Amygdala (tissue), 56 donors: ENCODE measurements at places on chromosomes 6 and 20.

GRCh38 chr20:59165891-59166709, 2.5 kb downstream of the ZNF831 start:
- no peak for DNase-seq

DNA sequence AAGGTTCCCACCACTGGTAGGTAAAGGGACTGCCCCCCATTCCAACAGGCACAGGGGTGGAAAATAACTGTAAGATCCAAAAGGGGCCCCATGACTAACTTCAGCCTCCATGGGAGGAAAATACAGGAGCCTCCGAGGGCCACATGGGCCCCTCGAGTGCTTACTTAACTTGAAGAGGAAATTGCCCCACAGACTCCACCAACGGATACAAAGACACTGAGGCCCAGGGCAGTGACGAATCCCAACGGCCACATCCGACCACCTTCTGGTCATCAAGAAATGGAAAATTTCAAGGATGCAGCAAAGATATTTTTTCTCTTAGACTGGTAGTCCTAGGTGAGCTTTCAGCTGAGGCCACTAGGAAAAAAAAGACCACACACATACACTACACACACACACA, 116.0 kb upstream of the MRPS10 start:
- no peak for DNase-seq

- no peak for DNase-seq
Measured at GRCh38 chr6:106556368-106556960, 72.8 kb downstream of the RTN4IP1 start.

DNA sequence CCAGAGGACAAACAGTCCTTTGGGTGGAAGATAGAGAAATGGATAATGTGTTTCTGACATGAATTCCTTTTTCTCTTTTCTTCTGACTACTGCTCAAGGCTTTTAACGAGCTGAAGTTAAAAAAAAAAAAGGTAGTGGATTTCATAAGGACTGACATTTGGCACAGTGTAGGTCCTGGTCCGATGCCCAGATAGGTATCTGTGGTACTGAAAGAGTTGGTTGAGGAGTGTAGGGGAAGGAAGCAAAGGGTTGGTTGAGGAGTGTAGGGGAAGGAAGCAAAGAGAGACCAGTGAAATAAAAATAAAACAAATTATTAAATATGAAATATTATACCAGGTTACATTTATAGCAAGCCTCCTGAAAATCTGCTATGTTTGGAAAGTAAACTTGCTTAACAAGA, 11.8 kb downstream of the UTRN start:
- no peak for DNase-seq

DNA sequence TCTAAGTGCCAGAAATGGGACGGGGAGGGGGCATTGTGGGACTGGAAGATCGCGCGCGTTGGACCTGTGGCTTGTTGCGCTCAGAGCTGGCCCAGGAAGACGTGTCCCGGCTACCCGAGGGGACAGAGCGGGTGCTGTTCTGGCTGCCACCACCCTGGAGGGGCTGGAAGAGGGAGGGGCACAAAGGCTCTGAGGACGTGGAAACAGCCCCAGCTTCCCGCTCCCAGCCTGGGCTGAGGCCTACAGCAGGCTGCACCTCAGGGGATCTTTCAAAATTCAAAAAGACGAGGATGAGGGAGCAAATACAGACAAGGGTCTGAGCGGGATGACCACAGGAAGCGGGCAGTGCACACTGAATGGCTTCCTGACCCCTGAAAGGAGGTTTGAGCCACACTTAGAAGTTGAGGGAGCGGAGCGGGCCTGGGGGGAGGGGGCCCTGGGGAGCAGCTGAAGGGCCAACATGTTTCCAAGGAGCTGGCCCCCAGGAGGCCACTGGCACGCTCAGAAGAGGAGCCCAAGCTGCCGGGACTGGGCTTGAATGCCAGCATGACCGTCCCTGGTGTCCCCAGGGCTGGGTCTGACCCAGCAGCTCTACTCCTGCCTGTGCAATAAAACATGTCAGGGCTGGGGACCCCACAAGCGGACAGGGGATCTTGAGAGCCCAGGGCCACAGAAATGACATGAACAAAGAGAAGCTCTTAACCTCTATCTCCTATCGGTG, 1.3 kb downstream of the OXT start:
- DNase-seq, result no peak

DNA sequence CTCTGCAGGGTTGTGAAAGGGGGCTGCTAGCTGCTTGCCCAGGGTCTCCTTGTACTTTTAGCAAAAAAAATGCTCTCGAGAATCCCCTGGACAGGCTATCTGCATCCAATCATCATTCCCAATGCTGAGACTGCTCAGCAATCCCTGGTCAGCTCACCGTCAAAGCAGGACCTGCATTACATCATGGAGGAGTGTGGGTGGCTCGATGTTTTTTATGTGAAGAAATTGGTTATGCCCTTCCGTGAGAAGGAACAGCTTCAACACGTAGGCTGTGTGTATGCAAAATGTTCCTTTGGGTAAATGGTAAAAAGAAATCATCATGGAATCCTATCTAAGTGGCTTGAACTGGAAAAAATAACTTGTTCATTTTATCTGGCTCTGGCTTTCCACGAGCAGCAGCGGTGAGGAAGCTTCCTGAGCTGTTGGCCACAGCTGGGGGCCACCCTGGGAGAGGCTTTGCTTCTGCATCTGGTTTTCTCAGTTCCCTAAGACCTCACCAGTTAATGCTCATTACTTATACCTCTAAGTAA, 111.4 kb downstream of the FYN start:
- DNase-seq, result no peak

- DNase-seq, result no peak
Measured at GRCh38 chr6:13568970-13569369, 5.4 kb upstream of the SIRT5 start.

DNA sequence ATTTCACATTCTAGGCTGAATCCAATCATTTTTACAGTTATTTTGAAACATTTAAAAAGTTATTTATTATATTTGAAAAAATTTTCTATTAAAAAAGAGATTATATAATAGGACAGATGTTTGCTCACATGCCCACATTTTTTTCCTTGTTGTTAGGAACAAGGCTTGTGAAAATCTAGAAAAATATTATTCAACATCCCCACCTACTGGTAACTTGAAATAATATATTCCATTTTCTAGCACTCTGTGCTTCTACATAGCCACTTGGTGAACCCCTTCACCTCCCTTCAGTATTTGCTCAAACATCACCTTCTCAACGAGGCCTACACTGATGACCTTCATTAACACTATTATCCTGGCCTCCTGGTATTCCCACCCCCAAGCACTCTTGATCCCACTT, 18.3 kb upstream of the GPRC6A start:
- DNase-seq, result no peak

- no peak for DNase-seq
Measured at GRCh38 chr6:132973514-132973993, 159.2 kb downstream of the RPS12 start.

- no peak for DNase-seq
Measured at GRCh38 chr6:24566020-24566767, 71.4 kb downstream of the ALDH5A1 start.

DNA sequence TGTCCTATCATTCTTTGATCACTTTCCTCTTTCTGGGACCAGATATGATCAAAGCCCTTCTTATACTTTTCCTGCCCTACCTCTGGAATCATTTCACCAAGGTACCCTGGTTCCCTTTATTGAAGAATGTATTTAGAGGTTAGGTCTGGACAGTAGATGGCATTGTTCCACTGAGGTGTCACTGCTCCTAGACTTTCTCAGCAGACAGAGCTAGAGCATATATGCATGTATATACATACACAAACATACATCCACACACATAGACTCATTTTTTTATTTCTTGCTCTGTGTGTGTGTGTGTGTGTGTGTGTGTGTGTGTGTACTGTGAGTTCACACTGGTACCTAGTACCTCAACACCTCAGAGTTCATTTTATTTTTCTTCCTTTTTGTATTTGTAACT, 40.9 kb downstream of the PTPRA start:
- DNase-seq, result no peak

GRCh38 chr20:57689745-57690481, 19.9 kb downstream of the PMEPA1 start:
- DNase-seq, result no peak

GRCh38 chr6:163332575-163332974, 81.9 kb upstream of the QKI start:
- no peak for DNase-seq

- DNase-seq, result no peak
Measured at GRCh38 chr6:28977341-28978132, 27.6 kb downstream of the ZNF311 start.

GRCh38 chr6:23630726-23631635, 495.0 kb upstream of the NRSN1 start:
- no peak for DNase-seq

DNA sequence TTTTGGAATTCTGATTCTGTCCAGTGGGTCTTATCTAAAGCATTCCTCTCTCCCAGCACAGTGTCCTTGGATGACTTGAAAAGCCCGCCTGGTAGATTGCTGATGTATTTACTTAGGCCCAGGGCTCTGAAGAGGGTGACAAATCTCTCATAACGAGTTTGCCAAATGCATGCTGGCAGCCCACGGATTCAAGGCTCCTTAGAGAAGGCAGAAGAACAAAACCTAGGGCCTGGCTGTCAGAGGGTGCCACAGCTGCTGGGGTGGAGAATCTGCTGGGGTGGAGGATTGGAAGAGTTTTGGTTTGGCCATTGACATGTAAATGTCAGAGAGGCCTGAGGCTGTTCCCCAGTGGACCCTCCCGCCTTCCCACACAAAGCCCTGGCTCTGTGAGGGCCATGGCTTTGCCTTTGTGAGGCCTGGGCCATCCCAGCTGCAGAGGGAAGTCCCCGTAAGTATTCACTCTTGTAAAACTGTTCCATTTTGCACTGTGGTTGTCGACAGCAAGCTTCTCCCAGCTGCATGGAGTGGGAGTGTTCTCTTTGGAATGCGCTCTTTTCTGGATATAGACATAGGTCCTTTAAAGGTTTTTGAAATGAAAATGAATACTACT, 50.3 kb downstream of the ANKRD6 start:
- DNase-seq, result no peak

GRCh38 chr6:128499079-128499731, 21.2 kb downstream of the PTPRK start:
- DNase-seq, result no peak

GRCh38 chr6:152572338-152573088, 64.6 kb downstream of the SYNE1 start:
- no peak for DNase-seq

DNA sequence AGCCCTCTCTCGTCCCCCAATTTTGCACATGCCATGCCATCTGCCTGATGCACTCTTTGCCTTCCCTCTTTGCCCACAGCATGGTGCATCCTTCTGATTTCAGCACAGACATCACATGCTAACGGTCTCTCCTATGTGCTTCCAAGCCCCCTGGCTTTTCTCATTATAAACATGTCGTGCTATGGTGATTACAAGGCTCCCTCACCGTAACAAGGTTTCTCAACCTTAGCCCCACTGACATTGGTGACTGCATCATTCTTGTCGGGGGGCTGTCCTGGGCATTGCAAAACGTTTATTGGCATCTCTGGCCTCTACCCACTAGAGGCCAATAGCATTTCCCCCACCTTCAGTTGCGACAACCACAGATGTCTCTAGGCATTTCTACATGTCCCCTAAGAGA, 187.2 kb downstream of the TFAP2C start:
- DNase-seq, result no peak

DNA sequence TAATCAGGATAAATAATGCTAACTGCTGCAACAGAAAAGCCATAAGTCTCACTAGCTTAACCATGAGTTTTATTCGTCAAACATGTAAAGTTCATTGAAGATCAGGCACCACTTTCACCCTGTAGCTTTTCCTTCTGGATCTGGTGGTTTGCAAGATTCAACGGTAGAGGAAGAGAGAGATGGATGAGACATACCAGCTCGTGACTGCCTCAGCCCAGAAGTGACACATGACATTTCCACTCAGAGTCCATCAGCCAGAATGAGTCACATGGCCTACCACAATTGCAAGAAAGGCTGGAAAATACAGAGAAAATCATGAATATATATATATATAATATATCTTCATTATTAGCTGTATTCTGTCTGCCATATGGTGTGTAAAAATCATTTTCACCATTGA, 29.0 kb downstream of the SPTLC3 start:
- DNase-seq, result no peak

GRCh38 chr20:8581446-8582183, 449.5 kb downstream of the PLCB1 start:
- DNase-seq, result no peak

GRCh38 chr20:10618611-10619245, 55.1 kb downstream of the JAG1 start:
- no peak for DNase-seq

DNA sequence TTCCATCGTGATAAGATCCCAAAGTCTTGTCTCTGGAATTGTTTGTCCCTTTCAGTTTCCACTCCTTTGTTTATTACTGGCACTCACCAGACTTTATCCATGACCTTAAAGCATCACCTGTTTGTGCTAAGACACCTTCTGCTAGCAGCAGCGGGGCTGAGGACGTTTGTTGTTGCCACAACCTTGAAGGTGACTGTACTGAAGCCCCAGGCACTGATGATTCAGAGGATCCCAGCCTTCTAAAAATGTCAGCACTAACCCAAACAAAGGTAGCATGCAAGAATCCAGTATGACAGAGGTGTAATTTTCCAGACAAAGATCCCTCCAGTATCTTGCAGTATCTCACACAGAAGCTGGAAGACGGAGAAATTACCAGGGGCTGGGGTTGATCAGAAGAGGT, 28.9 kb upstream of the SMIM8 start:
- no peak for DNase-seq
